ENCODE measurements at places on chromosomes 2 and 18. TPM values are rescaled to one million over a fixed set of nuclear protein-coding genes. Genes with fewer than 3 reads are reported as not detected.

DNA sequence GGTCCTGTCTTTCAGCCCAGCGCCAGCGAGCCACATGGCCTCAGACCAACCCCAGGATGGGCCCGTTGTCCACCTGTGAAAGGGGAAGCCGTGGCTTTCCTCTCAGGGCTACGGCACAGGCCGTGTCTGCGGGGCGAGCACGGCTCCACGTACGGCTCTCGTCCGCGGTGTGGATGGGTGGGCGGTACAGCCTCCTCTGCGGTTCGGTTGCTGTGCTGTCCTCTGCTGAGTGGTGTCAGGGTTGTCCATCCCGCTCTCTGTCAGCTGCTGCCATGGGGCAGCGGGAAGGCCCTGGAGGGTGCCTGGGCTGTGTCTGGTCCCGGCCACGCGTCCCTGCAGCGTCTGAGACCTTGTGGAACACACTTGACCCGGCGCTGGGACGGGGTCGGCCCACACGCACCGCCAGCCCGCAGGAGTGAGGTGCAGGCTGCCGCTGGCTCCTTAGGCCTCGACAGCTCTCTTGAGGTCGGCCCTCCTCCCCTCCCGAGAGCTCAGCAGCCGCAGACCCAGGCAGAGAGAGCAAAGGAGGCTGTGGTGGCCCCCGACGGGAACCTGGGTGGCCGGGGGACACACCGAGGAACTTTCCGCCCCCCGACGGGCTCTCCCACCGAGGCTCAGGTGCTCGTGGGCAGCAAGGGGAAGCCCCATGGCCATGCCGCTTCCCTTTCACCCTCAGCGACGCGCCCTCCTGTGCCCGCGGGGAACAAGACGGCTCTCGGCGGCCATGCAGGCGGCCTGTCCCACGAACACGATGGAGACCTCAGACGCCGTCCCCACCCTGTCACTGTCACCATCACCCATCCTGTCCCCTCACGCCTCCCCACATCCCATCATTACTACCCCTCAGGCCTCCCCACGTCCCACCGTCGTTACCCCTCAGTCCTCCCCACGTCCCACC lies 128.7 kb downstream of the NFATC1 start:
- peak; percentile 63 for DNase-seq

GRCh38 chr2:221137385-221137784 lies 434.7 kb downstream of the EPHA4 start:
- DNase-seq, result no peak

DNA sequence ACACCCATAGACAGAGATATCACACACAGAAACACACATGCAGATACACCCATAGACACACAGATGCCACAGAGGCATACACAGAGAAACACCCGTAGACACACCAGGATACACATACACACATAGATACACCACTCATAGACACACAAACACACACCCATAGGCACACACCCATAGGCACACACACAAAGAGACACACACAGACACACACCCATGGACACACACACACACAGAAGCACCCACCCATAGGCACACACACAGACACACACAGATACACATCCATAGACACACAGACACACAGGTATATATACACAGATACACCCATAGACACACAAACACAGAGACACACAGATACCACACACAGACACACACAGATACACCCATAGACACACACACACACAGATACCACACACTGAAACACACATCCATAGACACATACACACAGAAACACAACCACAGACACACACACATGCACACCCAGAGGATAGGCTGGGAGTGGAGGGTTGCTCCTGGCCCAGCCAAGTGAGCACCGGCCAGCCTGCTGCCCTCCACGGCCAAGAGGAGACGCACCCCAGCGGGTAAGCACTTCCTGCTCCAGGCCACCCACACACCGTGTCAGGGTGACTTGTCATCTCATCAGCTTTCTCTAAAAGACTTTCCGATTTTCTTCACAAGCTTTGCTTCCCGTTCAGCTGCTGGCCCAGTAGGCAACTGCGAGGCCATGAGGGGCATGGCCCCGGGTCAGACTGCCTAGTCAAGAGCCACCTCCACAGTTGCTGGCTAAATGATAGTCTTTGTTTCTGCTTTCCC lies 14.1 kb upstream of the CNNM3 start:
- no peak for DNase-seq

- no peak for DNase-seq
Observed at GRCh38 chr2:233410196-233410760, 56.0 kb downstream of the DGKD start.

GRCh38 chr2:151905963-151906632 lies 77.9 kb upstream of the ARL5A start:
- no peak for DNase-seq

- DNase-seq, result no peak
Observed at GRCh38 chr2:75788154-75788553, 77.4 kb upstream of the GCFC2 start.

GRCh38 chr18:26941584-26941983 lies 76.1 kb upstream of the AQP4 start:
- no peak for DNase-seq

DNA sequence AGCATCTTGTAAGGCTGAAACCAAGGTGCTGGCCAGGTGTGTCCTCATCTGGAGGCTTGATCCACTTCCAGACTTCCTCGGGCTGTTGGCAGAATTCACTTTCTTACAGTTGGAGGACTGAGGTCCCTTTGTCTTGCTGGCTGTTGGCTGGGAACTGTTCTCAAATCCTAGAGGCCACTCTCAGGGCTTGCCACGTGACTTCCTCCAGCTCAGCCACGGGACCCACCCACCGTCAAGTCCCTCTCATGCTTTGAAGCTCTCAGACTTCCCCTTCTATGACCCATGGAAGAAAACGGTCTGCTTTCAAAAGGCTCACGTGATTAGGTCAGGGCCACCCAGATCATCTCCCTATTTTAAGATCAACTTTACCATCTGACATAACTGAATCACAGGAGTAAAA lies 77.1 kb downstream of the SMAD4 start:
- no peak for DNase-seq

GRCh38 chr2:199136681-199137080 lies 321.1 kb downstream of the SATB2 start:
- DNase-seq, result no peak

GRCh38 chr2:501130-501529 lies 176.1 kb downstream of the TMEM18 start:
- no peak for DNase-seq

DNA sequence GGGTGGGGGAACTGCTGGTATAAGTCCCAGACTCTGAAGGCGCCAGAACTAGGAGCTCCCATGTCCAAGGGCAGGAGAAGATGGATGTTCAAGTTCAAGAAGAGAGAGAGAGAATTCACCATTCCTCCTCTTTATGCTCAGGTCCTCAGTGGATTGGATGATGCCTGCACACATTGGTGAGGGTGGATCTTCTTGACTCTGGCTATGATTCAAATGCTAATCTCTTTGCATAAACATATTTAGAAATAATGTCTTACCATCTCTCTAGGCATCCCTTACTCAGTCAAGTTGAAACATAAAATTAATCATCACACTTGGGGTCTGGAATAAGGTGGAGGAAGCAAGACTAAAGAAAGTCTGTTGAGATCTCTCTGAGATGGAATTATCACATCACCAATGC lies 210.6 kb upstream of the CHST9 start:
- DNase-seq, result no peak

DNA sequence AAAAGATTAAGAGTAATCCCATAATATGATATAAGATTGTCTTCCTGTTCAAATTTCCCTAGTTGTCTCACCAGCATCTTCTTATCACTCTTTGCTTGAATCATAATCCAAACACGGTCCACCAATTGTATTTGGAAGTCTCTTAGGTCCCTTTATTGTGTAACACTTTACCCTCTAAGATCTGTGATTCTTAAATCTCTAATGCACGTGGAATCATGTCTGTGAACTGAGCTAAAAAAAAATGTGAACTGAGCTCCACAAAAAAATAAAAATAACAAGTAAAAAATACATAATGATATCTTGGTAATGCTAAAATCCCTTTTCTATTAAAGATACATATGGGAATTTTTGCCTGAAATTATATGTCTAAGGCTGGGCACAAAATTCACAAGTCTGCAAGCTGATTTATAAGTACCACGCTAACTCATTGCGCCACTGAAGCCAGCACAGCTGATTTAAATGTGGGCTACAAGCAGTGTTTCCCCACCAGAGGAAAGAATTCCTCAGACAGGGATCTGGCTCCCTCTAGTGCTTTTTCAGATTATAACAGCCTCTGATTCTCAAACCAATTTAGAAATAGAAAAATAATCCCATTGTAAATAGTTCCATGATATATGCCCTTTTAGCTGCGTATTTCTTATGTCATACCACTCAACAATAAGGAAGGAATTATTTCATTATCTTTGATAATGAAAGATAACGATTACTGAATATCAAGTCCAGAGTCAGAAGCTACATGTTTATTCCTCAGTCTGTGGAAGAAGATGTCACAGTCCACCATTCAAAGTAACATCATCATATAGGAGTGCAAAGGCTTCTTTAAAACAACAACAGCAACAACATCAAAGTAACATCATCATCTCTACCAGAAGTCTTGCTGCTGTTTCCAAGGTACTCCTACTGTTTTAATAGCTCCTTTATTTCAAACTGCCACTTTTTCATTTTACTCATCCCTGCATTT lies 22.9 kb downstream of the RBM43 start:
- DNase-seq, result peak; percentile 23

- no peak for DNase-seq
Observed at GRCh38 chr2:60519231-60519863, 34.1 kb downstream of the BCL11A start.

DNA sequence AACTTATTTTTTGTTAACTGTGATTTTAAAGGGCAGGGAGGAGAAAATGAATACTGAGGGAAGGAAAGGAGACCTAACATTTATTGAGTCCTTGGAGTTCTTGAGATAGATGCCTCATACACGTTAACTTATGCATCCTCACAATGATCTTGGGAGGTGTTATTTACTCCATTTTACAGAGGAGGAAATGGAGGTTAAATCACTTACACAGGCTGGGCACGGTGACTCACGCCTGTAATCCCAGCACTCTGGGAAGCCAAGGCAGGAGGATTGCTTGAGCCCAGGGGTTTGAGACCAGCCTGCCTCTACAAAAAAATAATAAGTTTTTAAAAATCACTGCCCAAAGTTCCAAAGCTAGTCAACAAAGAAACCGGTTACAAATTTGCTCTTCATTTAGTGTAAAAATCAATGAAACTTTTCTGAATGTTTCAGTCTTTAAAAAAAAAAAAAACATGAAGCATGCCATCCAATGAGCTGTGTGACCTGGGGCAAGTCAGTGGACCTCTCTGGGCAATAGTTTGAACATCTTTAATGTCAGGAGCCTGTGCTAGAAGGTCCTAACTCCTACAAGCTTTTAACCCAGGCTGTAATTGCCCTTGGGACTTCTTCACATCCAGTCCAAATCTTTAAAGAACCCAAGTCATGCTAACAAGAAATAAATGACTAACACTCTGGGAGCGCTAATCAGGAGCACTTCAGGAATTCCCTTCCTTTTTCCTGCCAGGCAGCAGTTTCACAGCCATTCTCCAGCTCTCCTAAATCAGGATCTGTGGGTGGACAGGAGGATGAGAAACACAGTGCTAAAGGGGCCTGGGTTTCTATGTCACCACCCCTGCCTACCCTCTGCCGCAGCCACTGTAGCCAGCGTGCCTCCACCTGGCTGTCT lies 176.4 kb downstream of the TMEM247 start:
- no peak for DNase-seq

GRCh38 chr2:240818293-240819125 lies 1.5 kb downstream of the KIF1A start:
- no peak for DNase-seq

ZNF804A gene
- not detected for total RNA-seq

COL4A4 gene
- total RNA-seq, result 0.10 TPM

PPP4R1 gene
- total RNA-seq, result 33.4 TPM

FEV gene
- total RNA-seq, result not detected

DNAJC5G gene
- not detected for total RNA-seq

POMC gene
- total RNA-seq, result 7.6 TPM

FEZ2 gene
- 11.9 TPM for total RNA-seq

ZNF396 gene
- total RNA-seq, result 7.3 TPM

All from naive thymus-derived CD8-positive, alpha-beta T cell (primary cell).